HEK293T (cell line): ENCODE measurements at places on chromosomes 2 and 18.

DNA sequence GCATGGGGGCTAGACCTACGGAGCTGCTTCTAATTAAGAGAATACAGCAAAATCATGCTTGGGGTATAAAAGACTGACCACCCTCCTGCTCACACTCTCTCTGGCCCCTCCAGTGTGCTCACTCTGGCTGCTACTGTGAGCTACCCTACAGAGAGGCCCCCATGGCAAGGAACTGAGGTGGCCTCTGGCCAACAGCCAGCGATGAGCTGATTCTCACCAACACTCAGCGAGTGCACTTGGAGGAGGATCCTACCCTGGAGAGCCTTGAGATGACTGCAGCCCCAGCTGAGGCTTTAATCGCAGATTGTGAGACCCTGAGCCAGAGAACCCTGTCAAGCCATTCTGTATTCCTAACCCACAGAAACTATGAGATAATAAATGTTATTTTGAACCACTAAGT lies 88.2 kb downstream of the GFPT1 start:
- no peak for DNase-seq

DNA sequence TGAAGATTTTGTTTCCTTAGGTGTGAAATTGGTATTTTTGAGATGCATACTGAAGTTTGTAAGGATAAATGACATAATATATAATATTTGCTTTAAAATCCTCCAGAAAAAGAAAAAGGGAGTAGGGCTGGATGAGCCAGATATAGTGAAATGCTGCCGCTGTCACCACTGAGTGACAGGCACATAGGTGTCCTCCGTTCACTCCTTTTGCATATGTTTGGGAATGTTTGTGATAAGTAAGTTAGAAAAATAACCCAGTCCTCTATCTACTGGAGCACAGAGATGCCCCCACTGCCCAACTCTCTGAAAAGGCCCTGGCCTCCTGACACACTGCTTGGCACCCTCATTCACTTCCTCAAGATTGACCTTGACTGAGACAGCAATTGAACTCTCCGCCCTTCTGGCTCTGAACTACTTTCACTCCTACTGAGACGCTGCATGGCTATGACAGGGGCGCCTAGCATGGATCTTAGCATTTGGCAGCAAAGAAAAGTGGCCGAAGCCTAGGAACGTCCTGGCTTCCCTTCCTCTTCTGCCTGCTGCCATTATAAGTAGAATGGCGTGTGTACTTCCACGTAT lies 10.1 kb downstream of the ID2 start:
- no peak for DNase-seq

DNA sequence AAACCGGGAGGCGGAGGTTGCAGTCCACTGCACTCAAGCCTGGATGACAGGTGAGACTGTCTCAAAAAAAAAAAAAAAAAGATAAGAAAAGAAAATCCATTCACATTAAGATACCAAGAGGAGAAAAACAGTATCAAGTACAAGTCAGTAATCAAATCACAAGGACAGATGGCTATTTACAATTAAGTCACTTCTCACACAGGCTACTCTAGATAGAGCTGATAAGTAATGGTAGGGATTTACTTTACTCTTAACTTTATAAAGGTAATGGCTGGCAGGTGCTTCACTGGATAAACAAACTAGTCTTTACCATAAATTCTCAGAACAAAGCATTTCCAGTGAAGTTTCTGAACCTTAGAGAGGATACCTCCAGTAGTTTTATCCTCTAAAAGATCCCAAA lies 11.5 kb downstream of the SF3B1 start:
- DNase-seq: no peak

DNA sequence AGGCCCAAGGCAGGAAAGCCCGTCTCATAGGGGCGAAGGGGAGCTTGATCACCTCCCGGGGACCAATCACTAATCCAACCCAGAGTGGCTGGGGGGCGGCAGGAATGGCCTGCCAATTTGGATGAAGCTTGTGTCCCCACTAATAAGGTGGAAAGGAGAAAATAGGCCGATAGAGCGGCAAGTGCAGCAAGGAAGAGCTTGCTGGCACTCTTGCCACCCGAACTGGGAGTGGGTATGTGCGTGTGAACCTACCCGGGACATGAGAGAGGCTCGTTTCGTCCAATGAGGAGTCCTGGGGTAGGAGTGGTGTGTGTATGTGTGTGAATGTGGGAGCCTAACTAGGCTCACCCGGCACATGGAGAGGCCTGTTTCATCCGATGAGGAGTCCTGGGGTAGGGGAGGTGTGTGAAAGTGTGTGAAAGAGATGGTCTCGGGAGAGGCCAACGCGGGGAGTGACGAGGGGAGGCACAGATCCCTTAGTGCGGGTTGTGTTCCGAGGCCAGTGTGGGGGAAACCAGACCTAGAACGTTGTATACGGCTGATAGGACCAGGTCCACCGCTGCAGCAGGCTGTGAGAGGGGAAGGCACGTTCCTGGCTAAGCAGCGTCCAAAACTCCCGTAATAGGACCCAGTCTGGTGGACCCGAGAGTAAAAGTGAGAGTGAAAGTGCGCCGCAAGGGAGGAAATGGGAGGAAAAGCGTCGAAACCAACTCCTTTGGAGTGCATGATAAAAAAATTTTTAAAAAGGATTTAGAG lies 47.1 kb upstream of the SELENOI start:
- DNase-seq: no peak

DNA sequence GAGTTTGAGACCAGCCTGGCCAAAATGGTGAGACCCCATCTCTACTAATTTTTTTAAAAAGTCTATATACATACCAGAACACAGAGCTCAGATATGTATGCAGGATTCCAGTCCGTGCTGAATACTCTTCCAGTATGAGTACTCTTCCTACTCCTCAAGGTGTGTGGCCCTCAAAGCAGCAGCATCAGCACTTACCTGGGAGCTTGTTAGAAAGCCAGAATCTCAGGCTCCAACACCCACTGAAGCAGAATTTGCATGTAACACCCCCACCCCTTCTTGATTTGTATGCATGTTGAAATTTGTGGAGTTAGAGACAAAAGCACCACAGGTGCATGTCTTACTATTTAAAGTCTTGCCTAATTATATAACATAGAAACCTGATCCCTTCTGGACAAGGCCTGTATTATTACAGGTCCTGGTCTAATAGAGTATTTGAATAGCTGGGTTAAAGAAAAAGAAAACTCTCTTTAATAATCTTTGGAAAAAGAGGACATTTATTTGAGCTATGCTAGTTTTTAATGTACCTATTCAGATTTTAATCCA lies 50.3 kb upstream of the NFE2L2 start:
- DNase-seq: no peak

- DNase-seq: no peak
Measured at GRCh38 chr18:75471850-75472249, 44.3 kb upstream of the SMIM21 start.

- DNase-seq: no peak
Measured at GRCh38 chr2:230969659-230970015, 26.3 kb upstream of the SPATA3 start.

- DNase-seq: no peak
Measured at GRCh38 chr2:240245184-240245583, 104.7 kb upstream of the OTOS start.

DNA sequence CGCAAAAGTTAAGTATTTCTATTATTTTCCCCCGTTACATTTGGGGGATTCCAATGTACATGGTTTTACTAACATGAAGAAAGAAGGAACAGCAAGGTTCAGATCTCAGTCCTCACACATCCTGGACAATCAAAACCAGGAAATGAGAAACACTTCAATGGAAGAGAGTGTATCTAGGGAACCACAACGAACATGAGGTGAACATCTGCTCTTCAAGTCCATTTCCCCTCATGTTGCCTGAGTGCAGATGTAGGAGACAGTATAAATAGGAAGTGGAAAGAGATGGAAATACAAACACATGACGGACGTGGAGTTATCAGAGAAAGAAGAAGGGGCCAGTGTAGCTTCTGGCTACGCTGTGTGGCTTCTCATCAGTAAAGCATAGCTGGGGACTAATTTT lies 52.6 kb downstream of the CHN1 start:
- DNase-seq: no peak

DNA sequence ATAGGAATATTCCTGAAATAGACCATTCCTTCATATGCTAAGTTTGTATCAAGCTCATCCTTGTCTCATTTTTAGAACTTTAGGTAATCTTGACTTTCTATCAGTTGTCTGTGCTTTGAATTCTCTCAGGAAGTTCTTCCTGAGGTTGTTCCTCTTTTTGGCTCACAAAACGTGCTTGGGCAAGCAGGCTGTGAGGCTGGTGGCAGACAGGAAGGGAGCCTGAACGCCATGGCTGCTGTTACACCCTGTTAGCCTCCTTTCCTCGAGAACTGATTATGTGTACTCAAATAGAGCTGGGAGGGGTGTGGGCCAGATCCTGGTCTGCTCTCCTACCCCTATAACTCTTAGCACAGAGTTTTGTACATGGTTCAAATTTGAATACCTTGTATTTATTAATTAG lies 136.4 kb upstream of the CELF4 start:
- DNase-seq: no peak

- DNase-seq: no peak
Measured at GRCh38 chr2:8090748-8091700, 590.8 kb upstream of the ID2 start.

GRCh38 chr18:5717256-5717655 lies 173.5 kb upstream of the EPB41L3 start:
- no peak for DNase-seq

DNA sequence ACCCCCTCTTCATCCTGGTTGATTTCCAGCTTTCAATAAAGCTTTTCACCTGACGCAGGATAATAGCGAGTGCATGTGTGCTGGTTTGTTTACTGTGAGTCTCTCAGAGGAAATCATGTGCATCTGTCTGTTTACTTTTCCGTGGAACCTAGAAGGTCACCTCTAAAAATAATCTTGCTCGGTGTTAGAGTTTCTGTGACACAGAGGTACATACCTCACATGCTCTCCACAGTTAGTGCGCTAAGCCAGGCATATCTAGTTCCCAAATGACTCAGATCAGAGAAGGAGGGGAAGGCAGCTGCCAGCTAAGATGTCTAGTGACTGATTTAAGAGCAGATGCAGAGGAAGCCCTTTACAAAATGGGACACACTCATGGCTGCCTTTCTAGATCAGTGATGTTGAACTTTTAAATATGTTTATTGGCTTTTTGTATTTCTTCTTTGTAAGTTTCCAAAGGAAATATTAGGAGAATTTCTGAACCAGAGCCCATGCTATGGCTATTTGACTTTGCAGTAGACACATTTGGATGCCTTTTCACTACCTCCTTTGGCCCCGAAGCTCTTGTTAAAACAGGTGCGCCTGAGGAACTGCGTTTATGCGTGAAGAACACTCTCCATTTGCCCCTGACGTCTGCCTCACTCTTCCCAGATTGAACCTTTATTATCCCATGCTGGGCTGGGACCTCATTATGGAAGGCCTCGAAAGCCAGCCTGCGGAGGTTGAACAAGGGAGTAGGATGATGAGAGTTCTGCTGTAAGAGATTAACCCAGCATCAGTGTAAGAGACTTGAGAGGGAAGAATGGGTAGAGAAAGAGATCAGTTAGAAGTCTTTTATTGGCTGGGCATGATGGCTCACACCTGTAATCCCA lies 145.6 kb downstream of the FAM161A start:
- no peak for DNase-seq

GRCh38 chr18:44602845-44603244 lies 77.8 kb upstream of the SETBP1 start:
- DNase-seq: no peak

- no peak for DNase-seq
Measured at GRCh38 chr2:197939787-197940186, 135.4 kb downstream of the PLCL1 start.

DNA sequence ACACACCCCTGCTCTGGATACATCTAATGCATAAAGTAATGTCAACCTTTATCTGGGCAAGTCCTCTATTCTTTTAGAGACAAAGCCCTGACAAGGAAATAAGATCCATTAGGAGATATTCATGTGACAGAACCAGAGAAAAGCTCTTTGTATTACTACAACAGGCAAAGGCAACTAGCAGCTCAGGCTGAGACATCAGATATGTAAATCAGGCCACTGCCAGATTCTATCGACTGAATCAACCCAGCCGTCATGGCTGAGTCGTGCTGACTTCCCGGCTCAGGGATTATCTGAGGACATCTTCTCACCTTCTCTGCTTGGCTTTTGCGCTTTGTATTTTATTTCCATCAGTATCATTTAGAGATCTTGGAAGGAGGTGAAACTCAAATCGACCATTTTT lies 294.5 kb downstream of the PLCL1 start:
- DNase-seq: no peak

DNA sequence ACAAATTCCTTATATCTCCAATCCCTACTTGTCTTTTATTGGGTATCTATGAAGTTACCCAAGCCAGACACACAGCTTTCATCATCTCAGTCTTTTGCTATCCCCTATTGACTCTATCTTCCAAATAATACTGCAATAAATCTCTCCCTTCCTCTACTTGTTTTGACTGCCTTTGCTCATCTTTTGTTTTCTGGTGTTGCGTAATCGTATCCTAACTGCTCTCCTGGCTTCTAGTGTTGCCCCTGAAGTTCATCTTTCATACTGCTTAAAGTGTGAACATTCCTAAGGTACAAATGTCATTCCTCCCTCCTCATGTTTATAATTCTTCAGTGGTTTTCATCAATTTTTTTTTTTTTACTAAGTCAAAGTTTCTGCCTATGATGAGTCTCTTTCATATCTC lies 491.3 kb upstream of the DCC start:
- no peak for DNase-seq

DNA sequence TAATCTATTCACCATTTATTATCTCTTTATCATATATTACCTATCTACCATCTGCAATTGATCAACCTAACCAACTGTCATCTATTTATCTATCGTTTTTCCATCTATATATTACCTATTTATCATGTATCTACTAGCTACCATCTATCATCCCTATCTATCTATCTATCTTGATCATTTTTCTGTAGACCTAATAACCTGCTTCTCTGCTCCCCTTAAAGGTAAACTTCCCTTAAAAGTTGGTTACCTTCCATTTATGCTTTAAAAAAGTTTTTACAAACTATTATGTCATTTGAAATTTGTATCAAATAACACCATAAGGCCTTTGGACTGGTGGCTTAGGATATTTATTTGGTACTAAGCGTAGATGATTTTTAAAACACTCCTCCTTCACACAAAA lies 47.2 kb downstream of the TMEM18 start:
- DNase-seq: no peak

GRCh38 chr2:73217826-73218225 lies 3.8 kb downstream of the SMYD5 start:
- DNase-seq: no peak

DNA sequence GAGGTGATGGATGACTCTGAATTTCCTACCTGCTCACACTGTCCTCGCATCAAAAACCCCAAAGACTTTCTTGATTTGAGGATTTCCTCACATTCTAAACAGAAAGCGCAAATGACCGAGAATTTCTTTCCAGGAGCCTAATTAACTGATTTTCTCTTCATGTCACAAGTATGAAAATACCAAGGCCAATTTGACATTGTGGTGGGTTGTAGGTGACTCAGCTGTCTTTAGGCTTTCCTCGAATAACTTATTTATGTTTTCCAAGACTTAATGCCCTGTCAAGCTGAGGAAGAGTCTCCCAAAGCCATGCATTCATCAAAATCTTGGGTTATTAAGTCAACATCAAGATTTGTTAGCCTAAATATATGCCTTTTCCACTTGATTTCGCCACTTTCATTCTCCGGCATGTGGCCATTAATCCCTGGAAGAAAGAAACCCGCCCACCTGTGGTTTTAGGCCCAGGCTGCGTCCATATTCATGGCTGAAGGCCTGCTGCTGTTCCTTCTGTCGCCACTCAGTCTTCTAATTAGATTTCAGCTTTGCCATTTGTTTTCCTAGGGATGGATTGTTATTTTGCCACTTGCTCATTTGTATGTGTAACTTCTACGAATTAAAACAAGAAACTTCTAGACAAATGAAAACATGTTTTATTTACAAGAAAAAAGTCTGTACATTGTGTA lies 84.9 kb downstream of the ST6GAL2 start:
- DNase-seq: no peak

- DNase-seq: no peak
Measured at GRCh38 chr2:143334837-143335236, 205.6 kb downstream of the ARHGAP15 start.
